ENCODE measurements at places on chromosomes 11 and 22. TPM values are rescaled to one million over a fixed set of nuclear protein-coding genes. Genes with fewer than 3 reads are reported as not detected.

DNA sequence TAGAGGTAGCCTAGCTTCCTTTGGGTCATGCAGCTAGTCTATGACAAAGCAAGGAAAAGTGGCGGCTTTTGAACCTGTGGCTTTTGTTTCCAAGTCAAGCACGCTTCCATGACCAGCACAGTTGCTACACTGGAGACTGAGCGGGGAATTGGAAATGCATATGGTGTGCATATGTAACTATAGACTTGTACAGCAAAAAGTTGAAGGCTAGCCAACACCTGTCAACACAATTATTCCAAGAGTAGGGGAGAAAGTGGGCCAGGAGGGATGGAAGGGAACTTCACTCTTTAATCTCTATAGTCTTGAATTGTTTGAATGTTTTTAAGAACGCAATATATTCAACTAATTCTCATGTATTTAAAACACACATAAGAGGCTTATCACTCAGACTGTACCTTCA is 218.5 kb upstream of the CADM1 start:
- no peak overlapping the region for H3K27ac ChIP-seq
- H3K27me3 ChIP-seq = peaks cover 9% of the 10 kb centered on the region
- H3K4me3 ChIP-seq = no peak overlapping the region
- no peak for DNase-seq
- H3K36me3 ChIP-seq = peaks cover 2% of the 10 kb centered on the region

DNA sequence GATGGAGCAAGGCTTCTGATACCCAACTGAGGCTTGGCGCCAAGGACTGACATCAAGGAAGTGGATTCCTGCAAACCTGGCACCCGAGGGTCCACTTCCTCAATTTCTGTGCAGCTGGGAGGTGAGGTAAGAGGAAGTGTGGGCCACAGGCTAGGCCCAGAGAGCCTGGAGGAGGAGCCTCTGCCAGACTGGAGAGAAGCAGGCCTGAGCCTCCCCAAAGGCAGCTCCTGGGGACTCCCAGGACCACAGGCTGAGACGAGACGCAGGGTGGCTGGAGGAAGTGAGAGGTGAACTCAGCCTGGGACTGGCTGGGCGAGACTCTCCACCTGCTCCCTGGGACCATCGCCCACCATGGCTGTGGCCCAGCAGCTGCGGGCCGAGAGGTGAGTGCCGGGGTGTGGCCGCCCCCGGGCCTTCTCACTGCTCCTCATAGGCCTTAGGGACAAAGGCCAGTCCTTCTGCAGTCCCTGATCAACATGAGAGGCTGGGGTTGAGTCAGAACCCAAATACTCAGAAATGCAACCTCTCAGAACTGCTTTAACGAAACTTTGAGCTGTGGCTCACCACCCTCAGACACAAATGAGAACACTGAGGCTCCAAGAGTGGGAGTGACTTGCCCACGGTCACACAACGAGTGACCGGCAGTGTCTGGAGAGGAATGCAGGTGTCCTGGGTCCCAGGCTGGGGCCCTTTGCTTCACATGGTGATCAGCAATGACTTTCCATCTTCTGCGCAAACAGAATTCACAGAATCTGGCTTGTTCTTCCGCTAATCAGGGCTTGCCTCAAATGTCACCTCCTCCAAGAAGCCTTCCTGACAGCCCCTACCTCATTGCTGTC is at the start of gene NCF4:
Gene NCF4 (plus strand): TSS at position 186 of the 839 bp plus-strand sequence. CDS start 166 bp downstream, at position 352.
- peaks cover 5% of the 10 kb centered on the region for H3K4me1 ChIP-seq
- H3K27ac ChIP-seq = no peak within 1 kb of the TSS
- H3K4me3 ChIP-seq = no peak within 1 kb of the TSS
- DNase-seq = no peak
- peaks cover 38% of the 10 kb centered on the region for H3K27me3 ChIP-seq
- H3K36me3 ChIP-seq = no peaks in the 10 kb centered on the region

The P2RY6 gene
- 0.20 TPM for total RNA-seq

DNA sequence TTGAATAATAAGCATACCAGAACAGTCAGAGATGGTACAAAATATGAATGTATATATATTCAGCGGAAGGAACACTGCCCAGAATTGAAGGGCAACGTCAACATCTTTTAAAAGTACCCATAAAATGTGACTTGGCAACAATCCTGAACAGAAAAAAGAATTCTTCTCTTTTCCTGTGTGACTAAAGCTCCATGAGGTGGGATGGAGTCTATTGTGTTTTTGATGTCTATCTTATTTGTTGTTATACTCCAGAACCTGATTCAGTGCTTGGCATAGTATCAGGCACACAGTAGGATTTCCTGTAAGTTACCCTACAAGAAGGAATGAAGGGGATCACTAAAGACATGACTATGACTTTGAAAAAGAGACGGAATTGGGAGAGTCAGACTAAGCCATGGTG is 10.3 kb downstream of the LDLRAD3 start:
- H3K36me3 ChIP-seq = no peaks in the 10 kb centered on the region
- no peak overlapping the region for H3K27ac ChIP-seq
- no peak for DNase-seq
- peaks cover 7% of the 10 kb centered on the region for H3K4me1 ChIP-seq
- H3K27me3 ChIP-seq = no peaks in the 10 kb centered on the region

- H3K4me1 ChIP-seq = no peaks in the 10 kb centered on the region
- no peak overlapping the region for H3K4me3 ChIP-seq
- no peak for DNase-seq
- H3K36me3 ChIP-seq = peaks cover 6% of the 10 kb centered on the region
Measured at GRCh38 chr11:73932781-73933180, 18.0 kb upstream of the DNAJB13 start.

- no peak overlapping the region for H3K4me3 ChIP-seq
- peaks cover 1% of the 10 kb centered on the region for H3K36me3 ChIP-seq
- H3K4me1 ChIP-seq = peaks cover 41% of the 10 kb centered on the region
- H3K27ac ChIP-seq = peak overlapping the region; percentile 83
- DNase-seq = peak; percentile 90
- no peaks in the 10 kb centered on the region for H3K27me3 ChIP-seq
Measured at GRCh38 chr11:2931771-2932738, 2.8 kb upstream of the PHLDA2 start.
